EH (cell line): ENCODE measurements at places on chromosomes 16 and 17.
A peak's percentile ranks its signal among the peaks of the same experiment; 100 is the strongest.

DNA sequence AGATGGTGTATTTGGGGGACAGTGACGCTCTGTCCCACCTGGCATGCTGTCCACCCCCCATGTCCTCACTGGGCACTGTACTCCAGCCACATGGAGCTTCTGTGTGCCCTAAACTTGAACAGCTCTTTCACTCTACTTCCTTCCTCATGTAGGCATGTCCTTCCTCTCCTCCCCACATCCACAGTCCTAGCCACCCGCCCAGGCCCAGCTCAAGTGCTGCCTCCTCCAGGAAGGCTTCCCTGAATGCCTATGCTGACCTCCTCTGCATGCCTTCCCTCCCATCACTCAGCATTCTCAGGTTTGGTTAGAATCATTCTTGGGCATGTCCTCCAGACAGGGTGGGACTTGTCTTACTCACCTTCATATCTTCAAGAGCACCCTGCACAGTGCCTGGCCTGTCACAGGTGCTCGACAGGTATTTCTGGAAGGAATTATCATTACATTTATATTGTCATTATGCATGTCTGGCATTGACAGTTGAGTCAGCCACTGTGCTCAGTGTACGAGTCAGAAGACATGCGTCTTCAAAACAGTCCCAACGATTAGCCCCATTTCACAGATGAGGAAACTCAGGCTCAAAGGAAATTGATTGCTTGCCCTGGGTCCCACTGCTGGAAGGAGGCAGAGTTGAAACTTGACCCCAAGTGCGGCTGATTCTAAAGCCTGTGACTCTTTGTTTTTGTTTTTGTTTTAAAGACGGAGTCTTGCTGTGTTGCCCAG is 42.1 kb upstream of the TOB1 start:
- DNase-seq, result no peak

- DNase-seq, result no peak
Observed at GRCh38 chr16:84098939-84099338, 17.8 kb downstream of the MBTPS1 start.

- DNase-seq, result no peak
Observed at GRCh38 chr16:54009464-54010176, 277.0 kb downstream of the IRX3 start.

GRCh38 chr17:56977673-56978395 is at the start of gene SCPEP1:
Gene SCPEP1, plus strand, starts transcription at chr17:56978131. Its CDS starts 29 bp downstream, at chr17:56978160.
- DNase-seq, result peak; percentile 85

GRCh38 chr17:12967962-12968361 is 49.9 kb downstream of the ELAC2 start:
- no peak for DNase-seq

DNA sequence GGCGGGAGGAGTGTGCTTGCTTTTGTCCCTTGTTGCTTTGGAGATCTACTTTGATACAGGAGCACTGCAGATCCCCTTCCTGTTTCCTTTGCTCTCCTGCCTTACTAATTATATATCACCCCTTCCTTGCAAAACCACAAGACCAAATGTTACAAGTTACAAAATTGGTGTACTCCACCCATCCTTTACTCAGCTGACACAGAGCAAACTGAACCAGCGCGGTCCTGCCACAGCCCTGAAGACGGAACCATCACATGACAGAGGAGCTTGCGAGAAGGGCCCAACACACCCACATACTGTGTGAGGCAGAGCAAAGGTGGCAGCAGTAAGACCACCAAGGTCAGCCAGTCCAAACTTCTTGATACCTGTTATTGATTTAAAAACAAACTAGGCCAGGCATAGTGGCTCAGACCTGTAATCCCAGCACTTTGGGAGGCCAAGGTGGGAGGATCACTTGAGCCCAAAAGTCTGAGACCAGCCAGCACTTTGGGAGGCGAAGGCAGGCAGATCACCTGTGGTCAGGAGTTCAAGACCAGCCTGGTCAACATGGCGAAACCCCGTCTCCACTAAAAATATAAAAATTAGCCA is 33.2 kb downstream of the CYTH1 start:
- DNase-seq, result peak; percentile 56

- DNase-seq, result no peak
Observed at GRCh38 chr16:66470556-66470955, 43.5 kb downstream of the BEAN1 start.

DNA sequence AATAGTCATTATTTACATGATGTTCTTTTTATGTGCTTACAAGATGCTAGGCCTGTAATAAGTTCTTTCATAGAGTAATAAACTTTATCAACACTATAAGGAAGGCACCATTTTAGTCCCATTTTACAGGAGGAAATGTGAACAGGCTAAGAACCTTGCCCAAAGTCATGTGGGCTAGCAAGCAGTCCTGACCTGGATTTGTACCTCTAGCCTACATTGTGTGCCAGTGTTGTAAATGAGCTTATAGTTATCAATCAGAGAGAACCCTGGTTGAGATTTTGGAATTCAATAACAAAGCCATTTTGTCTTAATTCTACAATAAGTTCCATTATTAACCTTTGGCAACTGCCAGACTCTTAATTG is 6.7 kb upstream of the TBKBP1 start:
- DNase-seq, result no peak

DNA sequence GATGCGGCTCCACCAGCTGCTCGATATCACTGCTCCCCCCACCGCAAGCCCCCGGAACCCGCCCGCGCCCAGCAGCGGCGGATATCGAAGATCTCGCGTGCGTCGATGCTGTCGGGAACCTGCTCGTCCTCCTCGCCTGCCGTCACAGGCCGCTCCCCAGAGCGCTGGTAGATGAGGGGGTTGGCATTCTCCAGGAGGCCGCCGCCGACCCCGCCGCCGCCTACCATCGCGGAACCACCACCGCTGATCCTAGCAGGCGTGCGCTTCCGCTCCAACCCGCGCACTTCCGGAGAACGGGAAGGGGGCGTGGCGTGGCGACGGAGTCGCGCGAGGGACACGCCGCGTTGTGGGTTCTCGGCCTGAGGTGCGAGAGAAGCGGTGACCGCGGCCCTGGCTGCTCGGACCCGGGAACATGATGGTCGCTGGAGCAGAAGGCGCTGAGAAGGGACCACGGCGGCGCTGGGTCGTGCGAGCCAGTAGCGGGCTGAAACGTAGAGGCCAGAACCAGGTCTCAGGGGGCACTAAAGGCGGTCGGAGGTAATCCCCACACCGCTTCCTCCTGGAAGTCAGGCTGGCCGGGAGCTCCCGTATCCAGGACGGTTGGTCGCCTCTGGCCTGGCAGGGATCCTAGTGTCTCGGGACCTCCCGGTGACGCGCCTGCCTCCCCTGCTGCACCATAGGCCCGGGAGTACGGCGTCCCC is at the start of gene CIAO2B:
TSS of gene CIAO2B (minus strand) at position 265 of the 701 bp plus-strand sequence. CDS start at position 227, 38 bp downstream.
- DNase-seq, result peak; percentile 83

DNA sequence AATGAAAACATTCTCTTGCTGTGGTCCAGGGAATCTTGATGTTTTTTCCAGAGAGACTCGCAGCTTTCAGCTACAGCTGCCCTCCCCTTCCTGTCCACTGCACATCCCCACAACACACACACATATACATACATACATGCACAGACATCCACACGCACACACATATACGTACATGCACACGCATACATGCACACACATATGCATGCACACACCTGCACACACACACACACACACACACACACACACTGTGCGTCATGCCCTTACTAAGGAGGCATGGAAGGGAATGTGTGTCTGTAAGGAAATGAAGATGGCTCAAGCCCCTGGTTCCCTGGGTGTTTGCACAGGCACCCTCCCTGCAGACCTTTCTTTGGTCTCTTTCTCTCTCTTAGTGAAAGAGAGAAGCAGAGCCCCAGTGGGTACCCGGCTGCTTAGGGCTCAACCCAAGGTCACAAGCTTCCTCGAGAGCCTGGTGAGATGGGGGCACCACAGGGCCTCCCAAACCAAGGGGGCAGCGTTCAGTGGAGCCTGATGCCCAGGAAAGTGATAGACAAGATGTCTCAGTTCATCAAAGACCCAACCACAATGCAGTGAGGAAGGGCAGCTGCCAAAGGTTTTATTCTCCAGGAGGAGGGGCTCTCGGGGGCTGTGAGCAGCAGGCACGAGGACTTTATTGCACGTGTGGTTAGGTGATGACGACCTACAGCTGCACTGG is 33.3 kb downstream of the TNFRSF13B start:
- DNase-seq, result no peak

- DNase-seq, result no peak
Observed at GRCh38 chr16:88742896-88743605, 36.7 kb downstream of the CTU2 start.
